ENCODE measurements at places on chromosomes 1 and 21.

DNA sequence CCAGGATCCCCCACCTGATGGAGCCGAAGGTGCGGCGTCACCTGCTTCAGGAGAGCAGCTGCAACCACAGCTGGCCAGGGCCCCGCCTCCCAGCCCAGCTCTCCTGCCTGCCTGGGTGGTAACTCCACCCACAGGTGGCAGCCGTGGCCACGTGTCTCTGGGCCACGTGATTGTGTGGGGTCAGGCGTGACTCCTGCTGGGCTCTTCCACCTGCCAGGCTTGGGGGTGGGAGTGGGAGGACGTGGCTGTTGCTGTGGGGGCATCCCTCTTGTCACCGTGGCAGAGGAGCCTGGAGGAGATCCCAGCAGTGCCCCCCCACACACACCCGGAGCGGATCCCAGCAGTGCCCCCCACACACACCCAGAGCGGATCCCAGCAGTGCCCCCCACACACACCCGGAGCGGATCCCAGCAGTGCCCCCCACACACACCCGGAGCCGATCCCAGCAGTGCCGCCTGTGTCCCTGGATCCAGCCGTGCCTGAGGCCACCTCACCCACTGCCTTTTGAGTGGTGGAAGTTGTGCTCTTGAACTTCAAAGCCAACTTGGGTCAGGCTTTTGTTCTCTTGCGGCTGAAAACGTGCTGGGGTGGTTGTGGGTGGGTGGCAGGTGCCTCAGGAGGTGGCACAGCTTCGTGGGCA, 32.2 kb downstream of the POFUT2 start:
- DNase-seq = no peak

- DNase-seq = no peak
Observed at GRCh38 chr1:153058154-153058553, 842 bp upstream of the SPRR2A start.

GRCh38 chr1:181312946-181313345, 170.4 kb upstream of the CACNA1E start:
- DNase-seq = no peak

GRCh38 chr1:173360487-173361063, 116.6 kb upstream of the PRDX6 start:
- DNase-seq = no peak

Measured in choroid plexus epithelial cell (primary cell).